NCI-H2029 (cell line): ENCODE measurements at places on chromosomes 1 and 21.
A peak's percentile ranks its signal among the peaks of the same experiment; 100 is the strongest.

GRCh38 chr1:230159580-230159979 lies 92.5 kb downstream of the GALNT2 start:
- no peak for DNase-seq

DNA sequence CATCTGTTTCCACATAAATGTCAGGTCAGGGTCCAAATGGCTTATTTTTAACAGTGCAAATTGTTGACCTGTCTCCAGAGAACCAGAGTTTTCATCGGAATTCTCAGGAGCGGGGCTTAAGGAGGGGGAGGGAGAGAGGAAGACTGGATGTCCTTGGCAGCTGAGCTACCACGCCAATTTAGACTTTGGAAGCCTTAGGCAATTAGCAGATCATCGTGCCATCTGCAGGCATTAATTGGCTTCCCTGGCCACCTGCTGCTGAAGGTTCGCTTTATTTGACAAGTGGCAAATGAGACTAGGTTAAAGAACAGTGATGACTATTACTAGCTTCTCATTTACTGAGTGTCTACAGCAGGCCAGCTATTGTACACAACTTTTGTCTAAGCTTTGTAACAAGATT lies 43.7 kb downstream of the HLX start:
- DNase-seq: peak; percentile 19

DNA sequence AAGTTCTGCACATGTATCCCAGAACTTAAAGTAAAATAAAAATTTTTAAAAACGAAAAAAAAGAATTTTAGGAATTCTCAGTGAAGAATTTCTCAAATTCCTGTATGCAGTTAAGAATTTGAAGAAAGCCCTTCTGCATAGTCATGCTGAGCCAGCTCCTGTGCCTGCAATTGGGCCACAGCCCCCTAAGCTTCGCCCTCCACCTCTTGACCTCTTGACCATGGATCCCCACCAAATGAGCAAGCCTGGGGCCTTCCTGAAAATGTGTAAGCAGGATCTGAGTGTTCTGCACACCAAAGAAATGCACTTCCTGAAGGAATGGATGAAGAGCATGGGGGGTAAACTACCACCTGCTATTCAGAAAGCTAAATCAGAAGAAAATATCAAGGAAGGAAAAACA lies 52.0 kb downstream of the NBPF6 start:
- DNase-seq: no peak

GRCh38 chr1:202159534-202160371 lies 649 bp downstream of the PTPN7 start:
- DNase-seq: no peak

DNA sequence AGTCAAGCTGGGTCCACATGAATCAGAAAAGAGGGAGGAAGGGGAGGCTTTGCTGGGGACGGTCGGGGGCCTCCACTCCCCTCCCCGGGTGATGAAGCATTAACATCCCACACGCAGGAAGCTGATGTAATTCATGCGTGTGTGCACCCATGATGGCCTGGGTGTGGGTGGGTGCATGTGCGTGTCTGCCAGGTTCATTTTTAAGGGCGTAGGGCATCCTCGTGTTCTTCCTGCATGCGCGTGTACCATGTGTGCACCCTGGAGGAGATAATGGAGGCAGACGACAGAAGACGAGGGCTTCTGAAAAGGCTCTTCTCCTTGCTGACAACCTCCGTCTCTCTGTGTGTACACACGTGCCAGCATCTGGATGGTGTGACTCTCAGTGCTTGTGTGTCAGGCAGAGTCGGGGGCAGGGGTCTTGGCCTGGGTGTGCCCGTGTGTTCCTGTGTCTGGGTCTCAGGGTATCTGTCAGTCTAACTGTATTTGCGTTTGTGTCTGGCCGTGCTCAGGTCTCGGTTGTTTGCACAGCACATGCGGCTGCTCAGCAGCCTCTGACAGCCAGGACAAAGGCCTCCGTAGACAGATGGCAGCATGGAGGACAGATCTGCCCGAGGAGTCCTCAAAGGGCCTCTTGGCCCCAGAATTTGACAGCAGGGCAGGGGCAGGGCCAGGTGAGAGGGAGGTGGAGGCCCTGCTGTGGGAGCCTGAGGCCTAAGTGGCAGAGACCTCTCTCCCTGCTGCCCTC lies 2.4 kb downstream of the RAP1GAP start:
- DNase-seq: no peak
